ENCODE measurements at places on chromosomes 5 and 9. TPM values are rescaled to one million over a fixed set of nuclear protein-coding genes. Genes with fewer than 3 reads are reported as not detected.

LPAR1 gene
- 158 TPM for total RNA-seq

PRRX2 gene
- 2.4 TPM for total RNA-seq

GDNF gene
- 0.40 TPM for total RNA-seq

CCNO gene
- total RNA-seq: 2.3 TPM

SIGMAR1 gene
- total RNA-seq: 27.7 TPM

N4BP3 gene
- 6.1 TPM for total RNA-seq

OLFM1 gene
- 52.5 TPM for total RNA-seq

LCP2 gene
- 6.4 TPM for total RNA-seq

GABRA1 gene
- total RNA-seq: 25.3 TPM

SLC34A3 gene
- not detected for total RNA-seq

VPS13A gene
- 25.6 TPM for total RNA-seq

FRMD3 gene
- total RNA-seq: 12.6 TPM

SPINK6 gene
- total RNA-seq: not detected

HSPA4 gene
- 80.5 TPM for total RNA-seq

GRPEL2 gene
- 33.4 TPM for total RNA-seq

MAMDC4 gene
- total RNA-seq: 1.6 TPM

C7 gene
- total RNA-seq: 95.1 TPM
